ENCODE measurements at places on chromosomes 2 and 18. TPM values are rescaled to one million over a fixed set of nuclear protein-coding genes. Genes with fewer than 3 reads are reported as not detected.

The UGT1A4 gene
- polyA plus RNA-seq = not detected

The PAX3 gene
- not detected for polyA plus RNA-seq

The VWA3B gene
- polyA plus RNA-seq = not detected

The ADCYAP1 gene
- polyA plus RNA-seq = not detected

The FAM117B gene
- 2.0 TPM for polyA plus RNA-seq

The HOXD9 gene
- not detected for polyA plus RNA-seq

The UGP2 gene
- 121 TPM for polyA plus RNA-seq

The NT5DC4 gene
- not detected for polyA plus RNA-seq

The TMEM247 gene
- not detected for polyA plus RNA-seq

The ANKRD36 gene
- polyA plus RNA-seq = 4.5 TPM

The POTEC gene
- not detected for polyA plus RNA-seq

The CCBE1 gene
- polyA plus RNA-seq = 40.4 TPM

The TEX44 gene
- polyA plus RNA-seq = not detected

The CTAGE1 gene
- polyA plus RNA-seq = 0.05 TPM

The SKOR2 gene
- not detected for polyA plus RNA-seq

The ACMSD gene
- not detected for polyA plus RNA-seq

The ZAP70 gene
- polyA plus RNA-seq = not detected

The TUBA4A gene
- 22.4 TPM for polyA plus RNA-seq

The ACOXL gene
- polyA plus RNA-seq = not detected

The HOXD12 gene
- not detected for polyA plus RNA-seq

The LINC00305 gene
- not detected for polyA plus RNA-seq

The G6PC2 gene
- polyA plus RNA-seq = not detected

The ANKZF1 gene
- 20.3 TPM for polyA plus RNA-seq

The LRATD1 gene
- polyA plus RNA-seq = 1.9 TPM

The OR6B2 gene
- not detected for polyA plus RNA-seq

The POTEJ gene
- polyA plus RNA-seq = not detected

The MEP1B gene
- polyA plus RNA-seq = not detected

The OLA1 gene
- 101 TPM for polyA plus RNA-seq

The IL1R1 gene
- polyA plus RNA-seq = 102 TPM

The GDF7 gene
- polyA plus RNA-seq = 0.01 TPM

The SERPINB10 gene
- polyA plus RNA-seq = not detected

The GALNT3 gene
- 1.9 TPM for polyA plus RNA-seq

The CLEC4F gene
- polyA plus RNA-seq = not detected

The RIF1 gene
- polyA plus RNA-seq = 10.2 TPM

The PID1 gene
- polyA plus RNA-seq = 1.8 TPM

The TMEM18 gene
- 40.9 TPM for polyA plus RNA-seq

The MLPH gene
- 15.5 TPM for polyA plus RNA-seq

The CDH2 gene
- polyA plus RNA-seq = 42.6 TPM

The CCDC150 gene
- polyA plus RNA-seq = 1.5 TPM

The SCN9A gene
- polyA plus RNA-seq = 39.9 TPM

The ALLC gene
- polyA plus RNA-seq = not detected

All from AG04450 (cell line).